Neural progenitor cell (in vitro differentiated cells): ENCODE measurements at places on chromosomes 3 and 15. TPM values are rescaled to one million over a fixed set of nuclear protein-coding genes. Genes with fewer than 3 reads are reported as not detected.

The POLQ gene
- 15.6 and 33.2 TPM in 2 replicates for total RNA-seq

The ACKR2 gene
- total RNA-seq = not detected in 2 replicates

The INSYN1 gene
- 0.17 and 1.1 TPM in 2 replicates for total RNA-seq

The THRB gene
- 1.1 and 1.2 TPM in 2 replicates for total RNA-seq

The LARP6 gene
- total RNA-seq = 18.6 and 19.3 TPM in 2 replicates

The GOLGA8S gene
- not detected in 2 replicates for total RNA-seq

The NUTM1 gene
- 0.19 TPM in 1 of 2 replicates, not detected in the other for total RNA-seq

The TAGLN3 gene
- 46.6 and 51.2 TPM in 2 replicates for total RNA-seq

The CSPG4 gene
- total RNA-seq = 0.07 and 0.37 TPM in 2 replicates

The IL17RC gene
- 3.1 and 6.5 TPM in 2 replicates for total RNA-seq

The HIGD2B gene
- not detected in 2 replicates for total RNA-seq

GRCh38 chr3:161969867-161970266 lies 473.3 kb downstream of the OTOL1 start:
- DNase-seq = no peak

- DNase-seq = no peak
These were observed 3.0 kb downstream of the ZNF770 start for GRCh38 chr15:34984889-34985630.

GRCh38 chr3:175898194-175898593 lies 1039.1 kb downstream of the NAALADL2 start:
- DNase-seq = no peak

- no peak for DNase-seq
These were observed 303.6 kb downstream of the PLCL2 start for GRCh38 chr3:17188378-17188777.

- DNase-seq = no peak
These were observed 35.0 kb downstream of the SERP1 start for GRCh38 chr3:150511122-150511821.

- DNase-seq = no peak
These were observed 459.4 kb upstream of the TPRG1 start for GRCh38 chr3:188712248-188712924.

- DNase-seq = no peak
These were observed 11.4 kb upstream of the MGA start for GRCh38 chr15:41648770-41649169.

DNA sequence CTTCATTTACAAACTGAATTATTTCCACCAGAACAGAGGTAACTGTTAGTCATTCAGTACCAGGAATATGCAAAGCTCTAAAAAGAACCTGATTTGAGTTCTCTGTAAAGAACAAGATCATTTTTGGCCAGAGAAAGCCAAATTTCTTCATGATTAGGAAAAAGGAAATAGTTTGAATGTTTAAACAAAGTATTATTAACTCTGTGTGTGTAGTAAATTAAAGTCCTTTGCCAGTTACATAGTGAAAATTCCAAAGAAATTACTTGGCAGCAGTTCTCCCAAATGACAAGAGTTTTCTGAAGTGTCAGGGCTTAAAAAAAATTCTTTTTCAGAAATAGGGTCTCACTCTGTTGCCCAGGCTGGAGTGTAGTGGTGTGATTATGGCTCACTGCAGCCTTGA lies 24.5 kb downstream of the QTRT2 start:
- DNase-seq = no peak

DNA sequence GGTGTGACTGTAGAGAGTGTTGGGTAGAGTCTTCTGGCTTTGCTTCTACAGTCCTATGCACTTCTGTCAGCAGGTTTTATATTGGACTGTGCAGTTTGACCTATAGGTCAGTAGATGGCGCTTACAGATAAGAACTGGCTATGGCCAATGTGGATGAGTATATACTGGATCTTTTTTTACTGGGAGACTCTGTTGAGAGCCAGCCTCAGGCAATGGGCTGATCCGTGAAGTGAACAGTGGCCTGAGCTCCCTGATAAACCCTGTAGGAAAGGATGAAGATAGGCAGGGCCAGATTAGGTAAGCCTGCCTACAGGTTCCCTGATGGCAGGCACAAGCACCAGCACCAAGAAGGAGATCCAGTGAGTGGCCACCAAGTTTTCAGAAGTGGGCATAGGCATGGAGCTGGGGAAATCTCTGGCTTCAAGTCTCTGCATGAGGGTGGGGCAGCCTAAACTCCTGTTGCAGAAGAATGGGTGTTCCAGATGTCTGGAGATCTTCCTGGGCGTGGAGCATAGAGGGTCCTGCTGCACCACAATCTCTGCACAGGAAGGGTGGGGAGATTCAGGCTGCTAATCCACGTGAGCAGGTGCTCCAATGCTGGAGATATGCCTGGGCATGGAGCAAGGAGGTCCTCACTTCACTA lies 326.0 kb upstream of the SGO1 start:
- DNase-seq = peak; percentile 69

- DNase-seq = no peak
These were observed 122.4 kb downstream of the RAP2B start for GRCh38 chr3:153284282-153284938.

DNA sequence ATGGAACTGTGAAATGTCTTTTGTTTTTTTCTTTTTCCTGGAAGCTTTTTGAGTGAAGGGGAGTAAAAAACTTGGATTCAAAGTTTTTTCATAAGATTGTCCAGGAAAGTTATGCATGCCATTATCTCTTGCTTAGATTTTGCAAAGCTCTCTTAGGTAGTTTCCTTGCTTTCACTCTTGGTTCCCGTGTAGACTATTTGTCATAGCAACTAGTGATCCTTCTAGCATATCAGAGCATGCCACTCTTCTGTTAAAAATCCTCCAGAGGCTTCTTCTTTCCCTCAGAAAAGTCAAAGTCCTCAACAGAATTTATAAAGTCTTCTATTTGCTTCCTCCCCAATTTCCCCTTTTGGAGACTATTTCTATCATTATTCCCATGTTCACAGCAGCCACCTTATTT lies 21.1 kb downstream of the GTF2E1 start:
- DNase-seq = no peak

- peak; percentile 83 for DNase-seq
These were observed at the start of gene CPLX3 for GRCh38 chr15:74826364-74826819. TSS of gene CPLX3 (plus strand) at chr15:74826627. CDS start at chr15:74826704, 77 bp downstream.

GRCh38 chr3:31067004-31067403 lies 172.5 kb upstream of the GADL1 start:
- DNase-seq = no peak

DNA sequence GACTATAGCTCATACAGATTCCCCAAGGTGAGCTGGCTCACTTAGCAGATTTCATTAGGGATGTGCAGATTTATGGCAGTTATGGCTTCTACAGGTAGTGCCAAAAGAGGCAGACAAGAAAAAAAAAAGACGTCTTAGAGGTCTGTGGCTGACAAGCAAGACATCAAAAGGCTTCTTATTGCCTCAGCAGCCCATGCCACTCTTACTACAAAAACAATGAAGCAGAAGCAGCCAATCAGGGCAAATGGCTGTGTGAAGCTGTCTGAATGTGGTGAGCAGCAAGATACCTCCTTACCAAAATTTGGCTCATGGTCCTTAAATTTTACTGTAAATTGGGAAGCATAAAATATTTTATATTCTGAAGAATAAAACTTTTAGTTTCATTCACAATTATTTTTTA lies 557.5 kb upstream of the GOLIM4 start:
- DNase-seq = peak; percentile 54

GRCh38 chr15:37756407-37756806 lies 178.0 kb upstream of the TMCO5A start:
- no peak for DNase-seq

- DNase-seq = no peak
These were observed 33.0 kb downstream of the KY start for GRCh38 chr3:134617608-134618477.

- no peak for DNase-seq
These were observed 101.8 kb downstream of the SEMA5B start for GRCh38 chr3:122925756-122926155.

- DNase-seq = peak; percentile 20
These were observed 780 bp upstream of the ACAD9 start for GRCh38 chr3:128878556-128879124.

- DNase-seq = no peak
These were observed 31.8 kb downstream of the EPHB3 start for GRCh38 chr3:184593220-184593927.

DNA sequence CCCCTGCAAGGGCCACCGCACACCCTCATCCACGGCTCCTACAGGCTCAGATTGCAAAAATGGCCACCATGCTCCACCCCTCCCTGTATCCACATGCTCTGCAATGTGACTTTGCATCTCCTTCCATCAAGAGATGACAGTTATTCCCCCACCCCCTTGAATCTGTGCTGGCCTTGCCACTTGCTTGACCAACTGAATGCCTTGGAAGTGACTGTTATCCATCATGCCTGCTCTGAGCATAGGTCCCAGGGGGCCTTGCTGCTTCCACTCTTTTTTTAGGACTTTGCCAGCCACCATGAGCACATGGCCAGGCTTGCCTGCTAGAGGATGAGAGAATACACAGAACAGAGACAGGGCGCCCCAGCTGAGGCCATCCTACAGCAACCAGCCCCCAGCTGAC lies 13.6 kb downstream of the HAPLN3 start:
- DNase-seq = no peak

GRCh38 chr15:74400915-74401757 lies 32.6 kb downstream of the SEMA7A start:
- no peak for DNase-seq

DNA sequence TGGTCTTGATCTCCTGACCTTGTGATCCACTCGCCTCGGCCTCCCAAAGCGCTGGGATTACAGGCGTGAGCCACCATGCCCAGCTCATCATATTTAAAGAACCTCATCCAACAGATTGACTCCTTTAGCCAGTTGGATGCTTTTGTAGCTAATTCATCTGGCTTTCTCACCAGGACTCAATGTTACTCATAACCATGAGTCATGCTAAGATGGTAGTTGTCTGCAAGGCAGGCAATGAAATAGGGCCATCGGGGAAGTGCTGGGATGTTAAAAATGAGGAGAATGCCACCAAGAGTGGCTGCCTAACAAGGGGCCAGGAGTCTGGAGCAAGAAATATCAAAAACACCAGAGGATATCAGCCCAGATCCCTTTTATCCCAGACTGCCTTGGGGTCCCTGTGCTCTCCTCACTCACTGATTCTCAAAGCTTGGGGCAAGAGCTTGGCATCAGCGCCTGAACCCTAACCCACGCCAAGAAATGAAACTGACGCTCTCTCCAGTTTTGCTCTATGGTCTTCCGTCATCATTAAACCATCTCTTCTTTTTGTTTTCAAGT lies 7.4 kb upstream of the PCOLCE2 start:
- no peak for DNase-seq

GRCh38 chr15:26442680-26443079 lies 330.2 kb downstream of the GABRB3 start:
- DNase-seq = no peak

GRCh38 chr15:61839546-61839945 lies 220.7 kb downstream of the VPS13C start:
- DNase-seq = no peak

GRCh38 chr15:85314146-85314545 lies 66.3 kb upstream of the AKAP13 start:
- no peak for DNase-seq

GRCh38 chr15:61811952-61812351 lies 248.3 kb downstream of the VPS13C start:
- no peak for DNase-seq

- no peak for DNase-seq
These were observed 264.2 kb downstream of the ULK4 start for GRCh38 chr3:41697702-41698101.

DNA sequence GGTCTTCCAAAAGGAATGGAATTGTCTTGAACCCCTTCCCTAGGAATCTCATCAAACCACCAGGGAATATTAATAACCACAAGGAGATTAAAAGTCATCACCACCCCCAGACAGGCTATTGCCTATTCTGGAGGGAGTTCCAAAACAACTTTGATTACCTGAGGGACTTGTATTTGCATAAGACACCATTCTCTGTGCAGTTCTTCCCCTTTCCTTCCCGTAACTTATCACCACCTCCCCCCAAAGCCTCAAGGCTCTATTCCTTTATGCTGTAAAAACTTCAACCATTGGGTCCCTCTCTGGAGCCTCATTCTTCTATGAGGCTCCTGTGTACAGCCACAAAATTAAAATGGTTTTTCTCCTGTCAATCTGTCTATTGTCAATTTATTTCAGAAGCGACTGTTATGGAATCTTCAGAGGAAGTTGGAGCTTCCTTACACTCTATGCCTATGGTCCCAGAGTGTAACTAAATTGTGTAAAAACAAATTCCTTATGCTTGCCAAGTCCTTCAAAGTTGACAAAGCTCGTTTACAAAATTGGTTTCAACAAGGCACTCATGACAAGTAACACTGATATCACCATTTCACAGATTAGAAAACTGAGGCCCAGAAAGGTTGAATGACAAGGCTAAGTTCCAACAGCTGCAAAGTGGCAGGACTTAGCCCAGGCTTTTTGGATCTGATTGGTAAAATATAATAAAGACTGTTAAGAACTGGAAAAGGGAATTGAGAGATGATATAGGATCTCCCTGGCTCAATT lies 68.3 kb upstream of the HERC1 start:
- DNase-seq = no peak

- no peak for DNase-seq
These were observed 19.2 kb upstream of the CERS3 start for GRCh38 chr15:100547961-100548360.

- DNase-seq = no peak
These were observed 7.2 kb upstream of the LACTB start for GRCh38 chr15:63114465-63114864.

- DNase-seq = no peak
These were observed 21.5 kb downstream of the MAP2K1 start for GRCh38 chr15:66408254-66408653.

DNA sequence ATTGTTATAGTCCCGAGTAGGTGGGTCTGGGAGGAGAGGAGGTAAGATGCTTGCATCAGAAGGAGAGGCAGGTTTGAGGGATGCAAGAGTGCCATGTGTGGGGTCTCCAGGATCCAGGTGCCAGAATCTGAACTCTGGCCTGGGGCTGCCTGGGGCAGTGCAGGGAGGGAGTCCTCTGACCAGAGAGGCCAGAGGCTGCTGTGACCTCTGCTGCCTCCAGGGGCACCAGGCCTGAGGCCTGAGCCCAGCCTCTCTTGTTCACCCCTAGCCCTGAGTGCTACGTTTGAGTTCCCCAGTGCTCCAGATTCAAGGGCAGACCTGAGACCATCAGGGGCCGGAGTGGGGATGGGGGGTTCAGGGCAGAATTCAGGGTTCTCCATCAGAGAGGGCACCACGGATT lies 7.4 kb downstream of the SLC38A3 start:
- peak; percentile 63 for DNase-seq
